Sciatic nerve (tissue), 2 donors: ENCODE measurements at places on chromosomes 1 and 21. TPM values are rescaled to one million over a fixed set of nuclear protein-coding genes. Genes with fewer than 3 reads are reported as not detected.

The PDIK1L gene
- total RNA-seq: 11.2 TPM

The WDR3 gene
- total RNA-seq: 18.5 TPM

The PRCC gene
- total RNA-seq: 52.8 TPM

The FAM167B gene
- total RNA-seq: 16.1 TPM

The C4BPB gene
- total RNA-seq: 1.8 TPM

The CSF3R gene
- 57.3 TPM for total RNA-seq

- DNase-seq: no peak
Measured at GRCh38 chr1:38451541-38451993, 405.0 kb upstream of the POU3F1 start.

DNA sequence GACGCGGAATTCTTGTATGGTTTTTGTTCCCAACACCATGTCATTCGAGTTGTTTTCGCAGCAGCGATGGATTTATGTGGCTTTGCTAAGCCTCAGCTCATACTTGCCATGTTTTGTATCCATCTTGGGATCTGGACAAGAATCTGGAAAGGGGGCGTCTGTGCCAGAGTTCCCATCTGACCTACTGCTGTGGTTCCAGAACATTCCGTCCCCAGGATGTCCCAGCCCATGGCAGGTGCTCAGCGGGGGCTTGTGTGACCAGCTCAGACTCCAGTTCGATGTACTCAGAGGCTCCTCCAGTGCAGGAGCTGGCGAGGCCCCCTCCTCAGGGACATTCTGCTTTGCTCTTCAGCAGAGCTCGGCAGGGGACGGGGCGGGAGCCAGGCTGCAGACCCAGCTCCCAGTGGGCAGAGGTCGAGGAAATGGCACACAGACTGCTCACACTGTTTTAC lies 24.0 kb upstream of the ADARB1 start:
- DNase-seq: peak; percentile 48

DNA sequence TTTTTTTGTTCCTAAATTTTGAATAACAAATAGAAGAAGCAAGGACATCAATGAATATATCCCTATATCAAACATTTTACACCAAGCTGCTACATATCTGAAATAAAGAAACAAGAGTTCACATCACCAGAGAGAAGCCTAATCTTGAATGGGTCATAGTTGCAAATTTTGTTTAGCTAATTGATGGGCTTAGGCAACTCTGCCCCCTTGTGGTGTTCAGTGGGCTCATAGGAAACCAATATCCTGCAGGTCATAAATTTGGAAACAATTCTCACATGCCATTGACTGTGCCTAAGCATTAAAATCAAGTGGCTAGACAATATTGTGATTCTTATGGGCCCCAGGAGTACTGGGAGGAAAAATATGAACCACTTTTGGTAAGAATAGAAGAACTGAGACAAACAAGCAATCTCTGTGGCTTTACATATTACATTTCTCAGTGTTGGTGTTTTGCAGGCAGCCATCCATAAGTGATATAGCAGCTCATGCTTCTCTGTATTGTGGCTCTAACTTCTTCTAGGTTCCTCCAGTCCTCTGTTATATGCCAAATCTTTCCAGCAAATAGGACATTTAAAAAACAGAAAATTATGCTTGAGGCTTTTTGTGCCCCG lies 1262.8 kb upstream of the PRMT6 start:
- DNase-seq: no peak

GRCh38 chr1:219323426-219323825 lies 149.7 kb downstream of the LYPLAL1 start:
- no peak for DNase-seq

- DNase-seq: no peak
Measured at GRCh38 chr21:40830836-40831235, 16.1 kb downstream of the DSCAM start.

GRCh38 chr1:19750101-19750881 lies 49.4 kb downstream of the TMCO4 start:
- no peak for DNase-seq

DNA sequence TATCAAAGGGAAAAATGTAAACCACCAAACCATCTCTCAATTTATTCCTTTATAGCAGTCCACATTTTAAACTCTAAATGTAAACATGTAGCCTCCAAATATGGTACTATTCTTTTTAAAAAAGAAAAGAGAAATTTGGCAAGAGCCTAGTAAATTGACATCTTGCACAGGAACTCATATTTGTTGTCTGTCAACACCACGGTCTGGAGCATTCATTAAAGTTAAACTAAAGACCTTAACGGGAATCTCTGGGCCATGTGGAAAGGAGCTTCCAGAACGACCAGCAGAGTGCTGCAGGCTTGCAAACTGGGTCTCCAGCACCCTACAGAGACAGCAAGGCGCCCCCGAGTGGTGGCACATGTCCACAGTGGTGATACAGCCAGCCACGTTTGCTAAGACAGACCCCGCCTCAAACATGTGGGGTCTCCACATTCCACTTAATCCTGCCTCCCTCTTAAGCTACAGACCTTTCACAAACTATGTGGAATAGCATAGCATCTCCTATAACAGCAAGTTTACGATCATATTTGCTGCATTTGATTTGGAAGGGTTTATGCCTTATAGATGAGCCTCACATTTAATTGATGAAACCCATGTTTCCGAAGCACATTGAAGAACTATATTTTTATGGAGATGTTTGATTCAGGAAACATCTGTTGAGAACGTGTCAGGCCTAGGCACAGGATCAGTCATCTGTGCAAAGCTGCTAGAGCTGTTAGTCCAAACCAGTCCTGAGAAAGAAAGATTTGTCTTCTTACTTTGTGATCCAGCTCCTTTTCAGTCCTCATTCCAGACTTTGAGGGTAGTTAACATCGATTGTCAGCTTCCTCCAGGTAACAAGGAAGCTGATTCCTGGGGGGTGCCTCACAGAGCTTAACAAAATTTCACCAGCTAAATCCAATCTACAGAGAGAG lies 96.4 kb upstream of the BACE2 start:
- DNase-seq: no peak

DNA sequence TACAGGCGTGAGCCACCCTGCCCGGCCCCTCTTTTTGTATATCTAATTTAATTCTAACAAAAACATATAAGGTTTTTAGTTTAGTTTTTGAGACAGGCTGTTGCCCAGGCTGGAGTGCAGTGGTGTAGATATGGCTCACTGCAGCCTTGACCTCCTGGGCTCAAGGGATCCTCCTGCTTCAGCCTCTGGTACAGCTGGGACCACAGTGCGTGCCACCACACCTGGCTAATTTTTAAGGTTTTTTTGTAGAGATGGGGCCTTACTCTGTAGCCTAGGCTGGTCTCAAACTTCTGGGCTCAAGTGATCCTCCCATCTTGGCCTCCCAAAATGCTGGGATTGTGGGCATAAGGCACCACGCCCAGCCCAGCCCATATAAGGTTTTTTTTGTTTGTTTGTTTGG lies 18.8 kb downstream of the ENSA start:
- DNase-seq: no peak

DNA sequence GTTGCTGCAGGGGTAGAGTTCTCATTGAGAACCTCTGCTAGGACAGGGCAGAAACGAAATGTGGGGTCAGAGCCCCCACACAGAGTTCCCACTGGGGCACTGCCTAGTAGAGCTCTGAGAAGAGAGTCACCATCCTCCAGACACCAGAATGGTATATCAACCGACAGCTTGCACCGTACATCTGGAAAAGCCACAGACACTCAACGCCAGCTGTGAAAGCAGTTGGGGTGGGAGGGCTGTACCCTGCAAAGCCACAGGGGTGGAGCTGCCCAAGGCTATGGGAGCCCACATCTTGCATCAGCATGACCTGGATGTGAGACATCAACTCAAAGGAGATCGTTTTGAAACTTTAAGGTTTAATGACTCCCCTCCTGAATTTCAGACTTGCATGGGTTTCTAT lies 284.0 kb upstream of the DEPDC1 start:
- DNase-seq: no peak

DNA sequence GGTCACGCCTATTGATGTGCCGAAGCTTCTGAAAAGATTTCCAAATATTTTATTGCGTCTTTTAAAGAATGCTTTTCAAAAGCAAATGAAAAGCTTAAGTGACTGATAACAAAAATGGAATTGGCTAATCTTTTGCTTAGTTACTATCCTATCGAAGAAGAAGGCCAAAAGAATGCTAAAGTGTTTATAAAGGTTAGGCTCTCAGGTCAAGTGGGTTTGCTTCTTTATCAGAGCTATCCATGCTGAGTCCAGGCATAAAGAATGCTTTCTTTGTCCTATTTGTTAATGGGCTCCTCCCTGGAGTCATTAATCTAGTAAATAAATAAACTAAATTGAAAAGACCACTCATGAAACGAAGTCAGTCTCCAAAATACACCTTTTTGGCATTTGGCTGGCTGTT lies 133.4 kb upstream of the LYPLAL1 start:
- no peak for DNase-seq

DNA sequence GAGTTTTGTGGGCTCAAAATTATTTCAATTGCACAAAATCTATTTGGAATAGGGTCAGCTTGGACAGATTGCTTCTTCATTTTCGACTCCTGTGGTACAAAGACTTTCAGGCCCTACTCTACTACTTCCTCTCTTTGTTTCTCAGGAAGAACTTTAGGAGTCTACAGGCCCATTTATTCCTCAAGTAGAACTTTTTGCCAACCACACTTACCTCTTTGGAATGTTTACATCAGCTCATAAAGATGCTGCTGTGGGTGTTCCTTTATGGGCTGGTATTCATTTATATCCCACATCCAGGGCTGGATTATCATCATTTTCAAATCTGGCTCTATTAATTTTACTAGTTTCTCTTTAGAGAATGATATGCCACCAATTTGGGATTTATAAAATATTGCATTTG lies 46.3 kb upstream of the TNFSF18 start:
- DNase-seq: no peak

GRCh38 chr1:48674641-48675040 lies 102.0 kb downstream of the BEND5 start:
- DNase-seq: no peak

- DNase-seq: no peak
Measured at GRCh38 chr1:182549346-182549745, 39.7 kb downstream of the RNASEL start.

DNA sequence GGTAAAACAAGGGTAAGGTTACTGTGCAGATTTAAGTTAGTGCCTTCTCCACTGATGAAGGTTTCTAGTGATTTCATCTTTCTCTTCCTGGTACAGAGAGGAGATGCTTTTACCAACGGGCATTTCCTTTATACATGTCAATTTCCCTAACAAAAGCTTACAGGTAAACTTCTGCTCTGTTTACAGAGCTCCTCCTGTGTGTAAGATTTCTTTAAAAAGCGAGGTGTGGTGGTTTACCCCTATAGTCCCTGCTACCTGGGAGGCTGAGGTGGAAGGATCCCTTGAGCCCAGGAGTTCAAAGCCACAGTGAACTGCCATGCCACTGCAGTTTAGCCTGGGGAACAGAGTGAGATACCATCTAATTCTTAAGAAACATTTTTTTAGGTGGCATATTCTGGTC lies 40.7 kb upstream of the GORAB start:
- no peak for DNase-seq

DNA sequence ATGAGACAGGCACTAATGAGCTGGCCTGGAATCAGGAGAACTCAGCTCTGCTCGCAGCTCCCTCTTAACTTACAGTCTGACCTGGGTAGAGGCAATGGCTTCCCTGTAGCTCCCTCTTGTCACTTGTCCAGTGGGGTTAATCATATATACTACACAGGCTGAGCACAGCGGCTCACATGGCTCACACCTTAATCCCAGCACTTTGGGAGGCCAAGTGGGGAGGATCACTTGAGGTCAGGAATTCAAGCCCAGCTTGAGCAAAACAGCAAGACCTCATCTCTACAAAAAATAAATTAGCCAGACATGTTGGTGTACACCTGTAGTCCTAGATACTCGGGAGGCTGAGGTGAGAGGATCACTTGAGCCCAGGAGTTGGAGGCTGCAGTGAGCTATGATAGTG lies 4.2 kb downstream of the S100A6 start:
- DNase-seq: peak; percentile 18

DNA sequence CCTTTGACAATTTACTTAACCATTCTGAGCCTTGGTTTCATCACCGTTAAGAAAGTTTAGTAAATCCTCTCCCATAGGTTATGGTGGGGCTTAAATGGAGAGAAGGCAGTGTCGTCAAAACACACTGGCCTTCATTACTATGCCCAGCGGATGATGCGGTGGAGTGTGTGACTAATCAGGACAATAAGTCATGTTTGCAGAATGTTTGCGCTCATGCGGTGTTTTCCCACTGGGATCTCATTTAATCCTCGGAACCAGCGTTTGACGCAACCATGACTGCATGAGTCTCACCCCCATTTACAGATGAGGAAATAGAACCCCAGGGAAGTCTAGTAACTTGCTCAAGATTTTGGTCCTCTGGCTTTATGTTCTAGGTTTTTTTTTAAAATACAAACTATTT lies 17.5 kb downstream of the SLC26A9 start:
- peak; percentile 32 for DNase-seq

DNA sequence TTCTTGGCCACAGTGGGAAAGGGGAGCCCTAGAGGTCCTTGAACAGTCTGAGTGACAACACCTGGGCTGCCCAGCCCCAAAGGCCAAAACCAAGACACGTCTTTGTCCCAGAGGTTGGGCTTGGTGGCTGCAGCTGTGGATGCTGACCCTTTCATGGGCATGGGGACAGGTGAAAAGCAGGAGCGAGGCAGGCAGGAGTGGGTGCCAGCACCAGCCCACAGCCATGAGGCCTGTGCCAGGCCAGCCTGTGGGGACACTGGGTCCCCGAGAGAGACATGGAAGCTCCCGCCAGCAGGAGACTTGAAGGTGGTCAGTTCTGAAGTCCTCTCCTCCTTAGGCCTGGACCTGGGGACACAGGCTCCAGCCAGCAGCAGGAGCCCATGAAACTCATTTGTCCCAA lies 98.6 kb downstream of the KCNJ15 start:
- DNase-seq: no peak

GRCh38 chr1:236377832-236378535 lies 16.1 kb upstream of the EDARADD start:
- DNase-seq: no peak

GRCh38 chr1:154972517-154973343 lies 1.8 kb upstream of the CKS1B start:
- no peak for DNase-seq

- no peak for DNase-seq
Measured at GRCh38 chr1:192945390-192946130, 113.6 kb downstream of the UCHL5 start.

DNA sequence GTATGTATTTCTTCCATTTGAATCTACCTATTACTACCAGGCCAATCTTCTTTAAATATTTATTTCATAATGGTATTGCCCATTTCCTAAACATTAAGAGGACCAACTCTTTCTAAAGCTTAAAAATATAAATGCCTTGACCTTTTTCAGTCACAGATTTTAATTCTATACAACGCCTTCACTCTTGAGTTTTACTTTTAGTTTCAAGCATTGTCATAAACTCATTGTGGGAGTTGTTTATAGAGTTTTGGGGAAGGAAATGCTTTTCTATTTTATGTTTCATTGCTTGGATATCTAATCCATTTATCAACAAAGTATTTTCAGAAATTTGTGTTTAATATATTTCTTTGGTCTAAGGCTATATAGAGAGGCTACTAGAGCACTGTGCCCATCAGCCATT lies 155.8 kb downstream of the DPYD start:
- no peak for DNase-seq

- no peak for DNase-seq
Measured at GRCh38 chr1:23611601-23612327, 52.5 kb upstream of the ID3 start.
